Activated CD8-positive, alpha-beta memory T cell treated with anti-CD3 and anti-CD28 coated beads for 48 hours (primary cell): ENCODE measurements at places on chromosomes 6 and 20.

GRCh38 chr6:4242601-4243000, 107.2 kb upstream of the ECI2 start:
- DNase-seq, result no peak

DNA sequence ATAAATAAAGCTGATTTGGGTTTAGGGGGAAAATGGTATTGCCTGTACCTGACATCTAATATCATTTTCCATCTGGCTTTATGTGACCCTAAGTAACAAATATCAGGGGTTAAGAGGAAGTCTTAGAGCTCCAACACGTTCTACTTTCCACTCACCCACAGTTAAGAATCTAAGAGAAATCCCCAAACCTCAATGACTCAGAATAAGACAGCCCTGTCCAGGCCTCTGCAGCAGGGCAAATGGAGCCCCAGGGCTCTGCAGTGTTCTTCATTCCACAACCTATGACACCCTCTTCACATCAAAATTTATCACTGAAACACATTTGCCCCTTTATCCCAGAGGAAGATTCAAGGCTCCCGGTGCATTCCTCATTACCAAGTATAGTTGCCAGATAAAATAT, 20.3 kb upstream of the TENT5A start:
- DNase-seq, result no peak

- DNase-seq, result no peak
These were observed 32.5 kb upstream of the ZNF184 start for GRCh38 chr6:27505209-27506027.

DNA sequence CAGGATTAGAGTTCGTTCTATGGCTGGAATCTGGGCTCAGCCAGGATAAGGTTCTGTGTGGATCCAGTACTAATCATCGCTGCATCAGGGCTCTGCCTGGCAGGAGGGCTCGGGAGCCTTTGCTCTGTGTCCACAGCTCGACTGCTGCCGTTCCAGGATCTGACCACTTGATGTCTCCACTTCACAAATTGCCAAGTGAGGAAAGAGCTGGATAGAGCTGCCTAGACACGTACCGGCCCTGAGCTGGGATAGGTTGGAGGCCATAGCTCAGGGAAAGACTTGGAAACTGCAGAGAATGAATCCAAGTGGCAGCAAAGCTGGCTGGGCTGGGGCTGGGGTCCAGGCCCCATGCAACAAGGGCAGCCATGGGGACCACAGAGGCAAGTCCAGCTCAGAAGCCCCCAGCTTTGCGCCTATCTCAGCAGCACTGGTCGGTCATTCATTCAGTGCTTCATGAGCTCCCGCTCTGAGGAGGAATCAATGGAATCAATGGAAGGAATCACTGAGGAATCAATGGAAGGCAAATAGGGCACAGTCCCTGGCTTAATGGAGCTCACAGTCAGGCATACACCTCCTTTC, 38.0 kb upstream of the TOP1 start:
- no peak for DNase-seq

- DNase-seq, result no peak
These were observed 594.3 kb upstream of the NRSN1 start for GRCh38 chr6:23531666-23532065.

DNA sequence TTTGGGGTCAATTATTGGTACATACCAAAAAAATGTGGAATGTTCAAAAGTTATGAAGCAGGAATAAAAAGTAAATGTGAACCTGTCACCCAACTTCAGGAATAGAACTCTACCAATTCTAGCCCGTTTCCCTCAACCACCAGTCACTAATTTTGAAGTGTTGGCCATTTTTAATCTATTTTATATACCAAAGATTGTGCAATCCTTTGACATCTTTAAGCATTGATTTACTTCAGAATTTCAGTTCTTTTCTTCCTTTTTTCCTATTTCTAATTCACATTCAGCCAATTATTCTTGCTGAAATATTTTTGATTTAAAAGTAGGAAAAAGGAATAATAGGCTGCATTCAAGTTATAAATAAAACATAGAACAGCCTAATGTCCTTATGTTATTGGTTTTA, 46.9 kb upstream of the SMIM28 start:
- no peak for DNase-seq

DNA sequence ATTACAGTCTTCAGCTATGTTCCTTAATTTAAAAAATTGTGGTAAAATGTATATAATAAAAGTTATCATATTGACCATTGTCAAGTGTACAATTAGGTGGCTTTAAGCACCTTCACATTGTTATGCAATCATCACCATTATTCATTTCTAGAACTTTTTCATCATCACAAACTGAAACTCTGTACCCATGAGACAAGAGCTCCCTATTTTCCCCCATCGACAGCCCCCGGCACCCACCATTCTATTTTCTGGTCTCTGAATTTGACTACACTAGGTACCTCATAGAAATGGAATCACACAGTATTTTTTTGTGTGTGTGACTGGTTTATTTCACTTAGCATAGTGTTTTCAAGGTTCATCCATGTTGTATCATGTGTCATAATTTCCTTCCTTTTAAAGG, 39.7 kb upstream of the FYN start:
- no peak for DNase-seq

DNA sequence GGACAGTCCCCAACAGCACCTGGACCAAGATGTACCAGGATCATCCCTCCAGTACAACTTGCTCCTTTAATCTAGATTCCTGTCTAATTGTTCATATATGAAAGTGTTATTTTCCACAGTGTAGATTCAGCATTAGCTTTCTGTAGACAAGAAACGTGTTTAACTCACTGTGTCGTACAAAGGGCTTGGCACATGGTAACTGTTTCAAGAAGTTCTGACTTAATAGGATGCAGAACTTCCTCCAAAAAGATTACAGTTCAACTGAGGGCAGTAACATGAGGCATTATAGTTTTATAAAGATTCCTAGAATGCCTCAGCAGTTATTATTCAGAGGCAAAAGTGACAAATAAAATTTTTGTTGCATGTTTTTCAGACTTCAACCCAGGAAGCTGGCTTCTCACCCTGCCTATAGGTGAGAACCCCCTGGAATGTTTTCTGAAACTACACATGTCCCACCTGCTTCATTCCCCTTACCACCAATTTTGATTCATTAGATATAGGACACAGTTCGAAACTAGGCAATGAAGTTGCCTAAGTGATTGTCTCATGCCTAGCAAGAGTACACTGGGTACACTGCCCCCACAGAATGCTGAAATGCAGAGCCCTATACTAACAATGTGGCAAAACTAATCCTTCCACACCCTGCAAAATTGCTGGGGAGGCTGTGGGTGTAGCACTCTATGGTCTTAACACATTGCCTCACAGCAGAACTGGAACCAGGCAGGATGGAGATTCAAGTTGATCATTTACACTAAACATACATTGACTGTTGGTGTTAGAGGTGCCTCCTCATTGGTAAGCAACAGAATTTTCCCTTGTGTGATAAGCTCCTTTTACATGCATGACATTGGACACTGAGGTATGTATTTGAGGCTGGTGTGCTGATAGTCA, 22.6 kb upstream of the SH3BGRL2 start:
- no peak for DNase-seq

GRCh38 chr6:68400396-68400795, 234.7 kb upstream of the ADGRB3 start:
- no peak for DNase-seq

DNA sequence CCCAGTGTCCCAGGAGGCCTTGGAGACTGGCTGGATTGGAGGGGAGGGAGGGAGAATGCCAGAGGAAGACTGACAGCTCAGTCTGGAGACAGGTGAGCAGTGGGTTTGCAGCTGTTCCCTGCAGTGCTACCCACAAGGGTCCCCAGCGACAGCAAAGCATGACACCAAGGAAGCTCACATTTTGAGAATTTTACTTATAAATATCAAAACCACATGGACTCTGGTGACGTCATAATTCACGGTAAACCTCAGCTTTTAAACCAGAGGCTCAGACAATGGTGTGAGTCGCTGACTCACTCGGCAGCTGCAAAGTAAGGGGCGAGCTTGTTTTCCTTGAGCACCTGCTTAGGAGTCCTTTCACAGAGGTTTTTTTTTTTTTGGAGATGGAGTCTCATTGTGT, 65.2 kb downstream of the THBS2 start:
- no peak for DNase-seq

DNA sequence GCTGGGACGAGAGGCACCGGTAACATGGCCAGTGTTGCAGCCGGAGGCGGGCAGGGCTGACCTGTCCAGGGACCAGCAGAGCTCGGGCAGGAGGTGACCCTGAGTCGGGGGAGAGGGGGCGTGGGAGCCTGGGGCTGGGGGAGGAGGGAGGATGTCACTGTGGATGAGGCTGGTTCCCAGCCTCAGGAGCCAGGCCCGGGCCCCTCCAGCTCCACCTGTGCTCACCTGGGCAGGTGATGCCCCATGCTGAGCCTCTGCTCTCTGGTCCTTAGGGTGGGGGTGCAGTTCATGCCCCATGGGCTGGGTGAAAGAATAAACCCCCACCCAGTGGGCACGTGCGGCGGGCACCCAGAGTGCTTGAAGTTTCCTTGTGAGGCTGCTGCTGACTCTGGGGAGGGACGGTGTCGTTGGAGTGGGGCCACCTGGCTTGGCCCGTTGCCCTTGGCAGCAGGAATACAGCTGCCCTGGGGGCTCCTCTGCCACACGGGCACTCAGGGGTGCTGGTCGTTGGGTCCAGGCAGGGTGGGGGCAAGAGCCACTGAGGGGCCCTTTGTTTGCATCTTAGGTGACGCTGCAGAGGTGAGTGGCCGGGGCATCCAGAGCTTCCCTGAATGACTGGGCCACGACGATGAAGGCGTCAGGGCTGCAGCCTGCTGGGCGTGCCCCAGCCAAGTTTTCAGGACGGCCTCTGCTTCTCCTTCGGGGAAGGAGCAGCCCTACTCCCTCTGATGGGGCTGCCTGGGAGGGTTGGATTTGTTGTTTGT, 24.7 kb upstream of the BHLHE23 start:
- DNase-seq, result no peak

DNA sequence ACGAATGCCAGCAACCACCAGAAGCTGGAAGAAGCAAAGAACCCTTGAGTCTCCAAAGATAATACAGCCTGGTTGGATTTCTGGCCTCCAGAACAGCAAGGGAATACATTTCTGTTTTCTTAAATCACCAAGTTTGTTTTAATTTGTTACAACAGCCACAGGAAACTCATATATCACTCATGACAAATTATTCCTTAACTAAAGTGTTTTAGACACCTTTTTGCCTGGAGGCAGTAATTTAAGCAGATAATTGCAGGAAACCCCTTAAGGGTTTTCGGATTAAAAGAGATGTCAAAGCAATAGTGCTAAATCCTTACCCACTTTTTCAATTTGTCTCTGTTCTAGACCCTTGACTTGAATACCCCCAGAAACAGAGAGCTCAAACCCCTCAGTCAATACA, 1050.0 kb downstream of the EPHA7 start:
- DNase-seq, result no peak

DNA sequence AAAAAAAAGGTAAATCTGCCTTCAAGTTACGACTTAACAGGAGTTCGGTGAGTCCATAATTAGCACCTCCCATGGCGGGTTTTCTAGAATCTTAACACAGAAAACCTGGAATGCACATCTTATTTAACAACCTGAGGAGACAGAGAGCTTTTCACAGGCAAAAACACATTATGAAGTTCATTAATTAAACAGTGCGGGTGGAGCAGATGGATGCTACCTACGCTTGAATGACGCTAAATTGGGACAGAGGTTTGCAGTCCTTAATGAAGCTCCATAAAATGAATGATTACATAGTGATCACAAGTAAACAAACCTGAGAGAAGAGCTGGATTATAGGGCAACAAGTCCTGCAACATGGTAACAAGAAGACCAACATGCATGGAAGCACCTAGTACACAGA, 81.0 kb downstream of the INSM1 start:
- no peak for DNase-seq

- no peak for DNase-seq
These were observed 140.5 kb upstream of the SYNDIG1 start for GRCh38 chr20:24328901-24329300.

- DNase-seq, result no peak
These were observed 33.1 kb upstream of the NT5E start for GRCh38 chr6:85416766-85417165.
